ENCODE measurements at places on chromosomes 11 and 22.

DNA sequence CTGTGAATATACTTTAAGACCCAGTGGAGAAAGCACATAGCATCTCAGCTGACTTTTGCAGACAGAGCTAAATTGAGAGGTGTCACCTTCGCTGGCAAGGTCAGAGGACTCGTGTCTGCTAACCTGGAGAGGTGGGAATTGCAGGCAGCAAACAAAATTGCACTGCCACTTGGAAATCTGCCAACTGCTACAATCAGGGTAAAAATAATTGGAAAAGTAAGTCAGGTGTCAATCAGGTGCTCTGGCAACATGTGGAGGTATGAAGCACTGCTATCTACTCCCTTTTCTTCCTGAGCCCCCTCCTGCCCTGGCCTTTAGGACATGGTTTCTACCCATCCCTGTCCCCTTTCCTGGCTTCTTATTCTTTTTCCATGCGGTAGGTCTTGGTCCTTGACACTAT, 24.1 kb upstream of the LRRC55 start:
- no peak for DNase-seq

- DNase-seq: no peak
These were observed at the start of gene EMID1 for GRCh38 chr22:29205594-29206371. EMID1 (plus strand) TSS chr22:29205896; CDS start chr22:29206039, 143 bp downstream.

DNA sequence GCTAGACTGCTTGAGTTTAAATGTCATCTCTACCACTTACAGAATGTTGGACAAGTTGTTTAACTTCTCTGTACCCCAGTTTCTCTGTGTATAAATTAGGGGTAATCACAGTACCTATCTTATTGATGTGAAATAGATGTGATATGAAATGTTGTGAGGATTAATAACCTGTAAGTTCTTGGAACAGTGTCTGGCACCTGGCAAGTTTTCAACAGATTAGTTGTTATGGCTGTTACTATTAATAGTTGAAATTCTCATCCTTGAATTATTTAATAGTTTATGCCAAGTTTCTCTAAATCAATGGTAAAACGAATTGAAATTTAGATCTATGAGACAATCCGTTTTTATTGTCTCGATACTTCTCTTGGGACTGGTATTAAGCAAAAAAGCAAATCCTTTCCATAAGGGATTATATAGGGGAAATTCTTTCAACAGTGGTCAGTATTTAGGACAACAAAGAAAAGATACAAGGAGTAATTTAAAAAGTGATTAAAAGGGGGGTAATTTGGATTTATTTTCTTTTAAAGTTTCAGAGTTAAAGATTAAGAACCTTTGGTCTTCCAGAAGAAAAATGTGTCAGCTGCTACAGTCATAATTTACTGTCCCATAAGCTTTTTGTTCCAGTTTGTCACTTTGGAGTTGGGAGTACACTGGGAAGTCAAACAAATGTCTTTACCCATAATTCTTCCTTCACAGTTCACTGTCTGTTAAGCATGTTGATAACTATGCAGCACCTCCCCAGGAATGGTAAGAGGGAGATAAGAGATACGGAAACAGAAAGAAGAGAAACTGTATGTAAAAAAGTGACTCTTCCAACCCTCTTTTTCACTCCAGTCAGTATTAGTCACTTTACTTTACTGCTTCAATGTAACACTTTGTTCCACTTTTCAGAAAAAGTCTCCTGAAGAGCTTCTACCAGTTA, 13.2 kb downstream of the PDE3B start:
- DNase-seq: no peak

DNA sequence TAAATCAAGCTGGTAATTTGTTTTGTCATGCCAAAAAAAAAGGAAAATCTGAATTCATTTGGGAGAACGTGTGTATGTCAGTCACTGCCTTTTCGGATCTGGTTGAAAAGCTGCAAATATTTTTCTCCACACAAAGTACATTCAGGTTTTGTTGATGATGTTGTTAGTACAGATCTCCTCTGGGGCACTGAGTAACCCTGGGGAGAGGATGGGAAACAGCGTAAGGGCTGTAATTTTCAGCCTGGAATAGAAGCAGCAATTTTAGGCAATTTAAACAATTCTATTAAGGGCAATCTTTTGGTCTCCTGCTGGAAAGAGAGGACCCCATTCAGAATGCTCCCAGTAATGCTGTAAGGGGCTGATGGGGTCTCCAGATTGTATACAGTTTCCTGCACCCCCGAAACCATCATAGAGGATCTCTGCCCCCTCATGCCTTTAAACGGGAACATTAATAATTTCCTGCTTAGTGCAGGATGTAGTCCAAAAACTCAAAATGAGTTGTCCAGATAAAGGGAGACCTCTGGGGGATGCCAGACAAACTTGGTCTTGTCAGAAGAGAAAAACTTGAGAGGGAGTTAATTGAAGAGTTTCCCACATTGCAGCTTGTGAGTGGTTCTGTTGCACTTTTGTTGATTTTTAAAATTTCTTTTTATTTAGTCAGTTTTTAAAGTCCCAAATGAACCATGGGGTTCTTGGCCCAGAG, 132.3 kb downstream of the COMMD9 start:
- DNase-seq: no peak

DNA sequence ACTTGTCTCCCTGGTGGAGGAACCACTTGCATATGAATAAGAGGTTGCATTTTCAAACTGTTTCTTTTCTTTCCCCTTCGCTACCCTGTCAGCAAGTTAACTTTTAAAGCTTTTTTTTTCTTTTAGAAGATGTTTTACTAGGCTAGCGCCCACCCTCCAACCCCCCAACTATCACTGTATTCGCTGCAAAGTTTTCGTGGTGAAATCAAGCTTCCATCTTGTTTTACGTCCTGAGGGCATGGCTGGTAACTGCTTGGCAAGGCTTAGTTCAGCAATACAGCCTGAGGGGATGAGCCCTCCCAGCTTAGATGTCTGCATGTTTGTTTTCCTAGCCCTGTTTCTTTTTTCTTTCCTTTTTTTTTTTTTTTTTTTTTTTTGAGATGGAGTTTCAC, 1359.3 kb downstream of the LRRC4C start:
- no peak for DNase-seq

DNA sequence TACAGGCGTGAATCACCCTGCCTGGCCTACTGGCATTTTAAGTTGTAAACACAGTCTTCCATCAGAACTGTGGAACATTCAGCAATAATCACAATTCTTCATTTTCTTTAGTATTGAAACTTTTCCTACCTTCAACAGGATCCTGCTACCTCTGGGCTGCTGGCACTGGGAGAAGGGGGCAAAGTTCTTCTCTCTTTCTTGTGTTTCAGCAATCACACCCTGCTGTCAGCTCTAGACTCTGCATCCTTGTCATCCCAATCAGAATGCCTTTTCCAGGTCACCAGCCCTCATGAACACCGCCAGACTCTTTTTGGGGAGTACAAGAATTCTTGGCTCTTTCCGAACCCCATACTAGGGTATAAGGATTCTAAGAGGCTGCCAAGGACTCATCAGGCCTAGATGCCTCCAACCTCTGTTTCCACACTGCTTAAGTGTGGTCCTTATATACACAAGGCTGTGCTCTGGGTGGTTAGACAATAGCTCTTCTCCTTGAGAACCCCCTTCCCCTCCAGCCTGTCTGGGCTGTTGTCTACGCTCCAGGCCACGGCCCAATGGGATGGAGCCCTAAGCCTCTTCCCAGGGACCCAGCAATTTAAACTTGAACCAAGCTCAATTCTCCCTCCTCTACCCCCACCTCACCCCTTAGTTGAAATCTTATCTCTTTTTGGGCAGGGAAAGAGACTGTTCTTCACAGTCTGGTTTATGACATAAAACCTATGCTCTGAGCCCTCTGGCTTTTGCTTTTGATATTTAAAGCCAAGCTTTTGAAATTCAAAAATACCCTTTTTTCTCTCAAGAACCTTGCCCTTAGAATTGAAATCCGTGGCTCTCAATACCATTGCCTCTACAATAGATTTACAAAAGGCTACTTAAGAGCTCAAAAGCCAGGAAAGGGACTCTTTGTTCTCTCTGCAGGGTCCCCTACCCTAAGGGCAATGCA, 327.4 kb downstream of the BUD13 start:
- DNase-seq: no peak

DNA sequence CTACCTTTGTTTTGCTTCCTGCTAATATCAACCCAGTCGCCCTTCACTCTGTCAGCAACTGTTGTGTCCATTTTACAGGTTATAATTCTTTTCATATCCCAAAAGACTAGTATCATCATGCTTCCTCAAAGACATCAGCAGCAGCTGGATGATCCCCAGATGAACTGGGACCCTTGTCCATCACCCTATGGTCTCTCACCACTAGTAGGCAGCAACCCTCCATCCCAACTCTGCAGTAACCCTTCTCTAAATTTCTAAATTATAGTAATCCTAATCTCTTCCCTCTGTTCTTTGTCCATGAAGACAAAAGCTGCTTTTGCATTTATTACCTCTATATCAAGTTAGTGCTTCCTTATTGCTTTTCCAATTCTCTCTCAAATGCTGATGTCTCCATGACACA, 1025.8 kb downstream of the FAM181B start:
- DNase-seq: no peak

- DNase-seq: no peak
These were observed 96.0 kb downstream of the SEZ6L start for GRCh38 chr22:26265281-26265680.

DNA sequence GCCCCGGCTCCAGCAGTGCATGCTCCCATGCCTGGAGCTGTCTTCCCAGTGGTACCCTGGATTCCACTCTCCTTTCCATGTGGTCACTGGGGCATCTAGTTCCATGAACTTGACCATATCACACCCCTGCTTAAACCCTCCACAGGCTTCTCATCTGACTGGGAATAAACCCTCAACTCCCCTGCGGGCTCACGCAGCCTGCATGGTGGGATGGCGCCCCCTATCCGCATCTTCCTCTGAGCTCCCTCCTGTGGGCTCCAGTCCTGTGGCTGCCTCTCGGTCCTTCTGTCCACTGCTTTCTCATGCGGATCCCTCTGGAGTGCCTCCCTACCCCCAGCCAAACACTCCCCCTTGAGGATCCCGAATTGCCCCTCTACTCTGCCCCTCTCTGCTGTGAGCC, 41.4 kb upstream of the TTLL12 start:
- no peak for DNase-seq

- DNase-seq: no peak
These were observed 62.7 kb upstream of the NECTIN1 start for GRCh38 chr11:119791701-119792151.

DNA sequence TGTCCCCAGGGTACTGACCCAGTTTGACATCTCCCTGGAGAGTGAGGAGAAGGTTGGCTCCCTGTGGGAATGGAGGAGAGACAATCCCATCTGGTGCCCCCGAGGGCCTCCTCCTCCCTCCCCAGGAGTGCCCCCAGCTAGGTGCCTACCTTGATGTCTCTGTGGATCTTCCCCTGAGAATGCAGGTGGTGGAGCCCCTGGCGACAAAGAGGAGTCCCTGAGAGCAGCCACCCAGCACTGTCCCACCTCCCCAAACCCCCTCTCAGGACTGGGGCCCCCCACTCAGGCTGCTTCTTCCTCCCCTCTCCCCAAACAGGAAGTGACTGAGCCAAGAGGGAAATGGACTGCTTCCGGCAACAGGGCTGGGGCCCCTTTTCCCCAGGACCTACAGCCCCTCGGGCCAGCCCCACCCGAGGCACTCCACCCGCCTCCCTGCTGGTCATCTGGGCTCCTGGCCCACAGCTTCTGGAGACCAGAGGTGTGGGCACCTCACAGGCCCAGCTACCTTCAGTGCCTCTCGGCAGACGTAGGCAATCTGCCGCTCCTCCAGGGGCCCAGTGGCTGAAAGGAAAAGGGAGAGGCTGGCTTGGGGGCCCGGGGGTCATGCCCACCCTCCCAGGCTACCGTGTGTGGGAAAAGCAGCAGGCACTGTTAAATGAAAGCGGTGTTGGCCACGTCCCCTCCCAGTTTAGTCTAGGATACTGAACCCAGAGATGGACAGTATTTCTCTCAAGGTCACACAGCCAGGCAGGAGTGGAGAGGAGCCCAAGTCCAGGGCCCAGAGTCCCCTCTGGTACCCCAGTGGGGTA, 1.2 kb downstream of the MAP4K2 start:
- no peak for DNase-seq

GRCh38 chr22:35367331-35367886, 13.5 kb upstream of the HMOX1 start:
- no peak for DNase-seq

- no peak for DNase-seq
These were observed 165.9 kb upstream of the NCAM1 start for GRCh38 chr11:112795142-112795815.

- peak; percentile 71 for DNase-seq
These were observed 1.3 kb upstream of the ESAM start for GRCh38 chr11:124763156-124763947.

DNA sequence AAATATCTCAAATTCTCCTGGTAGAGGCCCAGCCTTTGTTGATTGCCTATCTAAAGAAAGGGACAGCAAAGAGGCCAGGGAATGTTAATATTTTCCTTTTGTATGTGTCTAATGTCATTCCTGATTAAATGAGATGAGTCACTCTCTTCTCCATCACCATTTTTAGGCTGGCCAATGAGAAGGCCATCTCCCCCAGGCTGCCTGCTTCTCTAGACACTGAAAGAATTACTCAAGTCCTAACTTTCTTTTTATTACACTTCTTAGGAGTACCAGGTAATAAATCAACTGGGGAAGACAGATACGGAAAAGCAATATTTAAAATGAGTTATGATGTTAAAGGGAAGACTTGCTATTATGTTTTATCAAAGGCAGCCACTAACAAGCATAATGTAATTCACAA, 259.2 kb upstream of the SORL1-AS1 start:
- DNase-seq: no peak

DNA sequence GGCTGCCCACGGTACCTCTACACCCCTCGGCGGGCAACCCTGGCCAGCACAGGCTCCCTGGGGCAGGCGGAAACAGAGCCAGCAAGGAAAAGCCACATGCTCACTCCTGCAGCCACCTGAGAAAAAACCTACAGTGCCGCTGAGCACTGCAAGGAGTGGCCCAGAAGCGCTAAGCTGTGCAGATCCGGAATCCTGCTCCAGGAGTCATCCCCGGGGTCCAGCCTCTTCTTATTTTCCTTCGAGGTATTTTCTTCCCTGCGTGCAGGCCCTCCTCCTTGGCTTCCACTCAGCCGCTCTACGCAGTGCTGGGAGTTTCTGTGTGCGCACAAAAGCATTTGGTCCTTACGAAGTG, 81.0 kb downstream of the TRMU start:
- DNase-seq: no peak

DNA sequence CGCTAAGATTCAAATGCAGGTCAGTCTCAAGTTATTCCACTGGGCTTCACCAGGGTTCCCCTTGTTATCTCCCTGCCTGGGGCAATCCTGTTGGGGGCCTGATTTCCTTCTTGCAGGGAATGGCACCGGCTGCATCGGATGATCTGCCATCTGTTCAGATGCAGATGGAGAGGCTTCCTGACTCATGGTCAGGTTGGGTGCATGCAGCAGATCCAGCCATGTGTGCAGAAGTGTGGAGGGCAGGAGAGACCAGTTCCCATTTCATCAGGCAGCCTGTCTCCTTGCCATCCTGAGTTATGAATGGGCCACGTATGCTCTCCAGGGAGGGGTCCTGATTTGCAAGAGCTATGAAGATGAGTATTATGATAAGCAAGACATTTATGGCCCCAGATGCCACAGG, 161.2 kb upstream of the PLET1 start:
- DNase-seq: no peak

- no peak for DNase-seq
These were observed 9.3 kb downstream of the OAF start for GRCh38 chr11:120219938-120220746.

GRCh38 chr11:127071606-127072005, 71.0 kb upstream of the KIRREL3 start:
- DNase-seq: no peak

GRCh38 chr11:80532633-80533232, 1091.9 kb upstream of the TENM4 start:
- no peak for DNase-seq

- no peak for DNase-seq
These were observed 154.3 kb downstream of the NXPE2 start for GRCh38 chr11:114832532-114833125.

- DNase-seq: no peak
These were observed 5.4 kb downstream of the WNT7B start for GRCh38 chr22:45971408-45972028.
